ENCODE measurements at places on chromosomes 7 and 10.

GRCh38 chr10:29273478-29273877 lies 15.4 kb upstream of the LYZL1 start:
- no peak for DNase-seq

DNA sequence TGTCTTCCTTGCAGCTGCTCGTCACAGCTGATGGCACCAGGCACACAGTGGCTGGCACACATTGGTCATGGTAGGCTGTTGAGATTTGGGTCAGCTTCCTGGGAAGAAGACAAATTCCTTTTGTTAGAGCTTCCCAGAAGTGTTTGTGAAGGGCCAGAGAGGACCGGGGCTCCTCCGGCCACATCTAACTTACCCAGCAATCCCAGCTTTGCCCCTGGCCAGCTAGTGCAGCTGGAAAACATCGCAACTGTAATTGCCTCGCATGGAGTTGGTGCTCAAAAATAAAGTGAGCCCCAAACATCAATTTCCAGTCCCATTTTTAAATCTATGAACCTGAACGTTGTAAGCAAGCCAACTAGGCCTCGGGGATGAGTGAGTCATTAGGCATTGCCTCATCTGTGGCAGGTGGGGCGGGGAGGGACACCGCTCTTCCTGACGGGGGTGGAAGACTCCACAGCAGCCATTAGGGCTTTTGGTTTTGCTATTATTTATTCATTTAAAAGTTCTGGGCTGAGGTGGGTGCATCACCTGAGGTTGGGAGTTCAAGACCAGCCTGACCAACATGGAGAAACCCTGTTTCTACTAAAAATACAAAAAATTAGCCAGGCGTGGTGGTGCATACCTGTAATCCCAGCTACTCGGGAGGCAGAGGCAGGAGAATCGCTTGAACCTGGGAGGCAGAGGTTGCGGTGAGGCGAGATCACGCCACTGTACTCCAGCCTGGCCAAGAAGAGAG lies 12.4 kb downstream of the CPA5 start:
- DNase-seq = no peak

- no peak for DNase-seq
These were observed 31.6 kb downstream of the SLC16A12 start for GRCh38 chr10:89503652-89504370.

GRCh38 chr10:97821308-97822038 lies 28.2 kb upstream of the GOLGA7B start:
- no peak for DNase-seq

GRCh38 chr10:131928248-131929095 lies 27.7 kb downstream of the PPP2R2D start:
- DNase-seq = no peak

- DNase-seq = no peak
These were observed 371.9 kb upstream of the CHRM2 start for GRCh38 chr7:136496551-136496950.

- no peak for DNase-seq
These were observed 282.5 kb upstream of the NRP1 start for GRCh38 chr10:33616956-33617355.

DNA sequence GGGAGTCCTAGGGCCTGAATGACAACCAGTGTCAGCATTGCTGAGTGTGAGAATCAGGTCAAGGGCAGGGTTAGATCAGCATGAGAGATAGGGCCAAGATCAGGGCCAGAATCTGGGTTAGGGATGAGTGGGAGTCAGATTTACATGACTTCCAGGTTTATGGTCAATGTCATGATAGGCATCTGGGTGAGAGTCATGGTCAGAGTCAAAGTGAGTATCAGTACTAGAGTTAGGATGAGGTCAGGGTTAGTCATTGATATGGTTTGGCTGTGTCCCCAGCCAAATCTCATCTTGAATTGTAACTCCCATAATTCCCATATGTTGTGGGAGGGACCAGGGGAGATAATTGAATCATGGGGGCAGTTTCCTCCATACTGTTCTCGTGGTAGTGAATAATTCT lies 12.3 kb downstream of the MRPS24 start:
- no peak for DNase-seq

- DNase-seq = no peak
These were observed 124.8 kb downstream of the CNNM2 start for GRCh38 chr10:103042908-103043307.

DNA sequence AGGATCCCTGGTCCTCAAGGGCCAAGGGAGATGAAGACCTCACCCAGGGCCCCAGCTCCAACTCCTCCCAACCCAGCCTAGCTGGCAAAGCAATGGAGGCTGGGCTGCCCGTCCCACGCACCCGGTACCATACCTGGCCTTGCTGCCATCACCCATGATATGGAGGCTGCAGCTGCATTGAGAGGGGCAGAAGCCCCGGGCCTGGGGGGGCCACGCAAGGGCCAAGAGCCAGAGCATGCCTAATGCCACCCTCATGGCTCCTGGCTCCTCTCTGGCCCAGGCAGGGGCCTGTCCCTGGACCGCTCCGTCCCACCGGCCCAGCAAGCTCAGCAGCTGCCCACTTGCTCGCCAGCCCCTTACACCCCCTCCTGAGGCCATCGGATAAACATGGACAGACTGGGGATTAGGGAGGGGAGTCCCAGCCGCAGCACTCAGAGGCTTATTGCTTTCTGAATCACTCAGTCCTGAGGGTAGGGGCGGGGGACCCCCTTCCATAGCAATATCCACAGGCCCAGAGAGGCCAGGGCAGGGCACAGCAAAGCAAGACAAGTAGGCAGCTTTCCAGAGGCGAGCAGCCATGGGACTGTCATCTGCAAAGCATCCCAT lies at the start of gene LRIT1:
TSS of gene LRIT1 (minus strand) at position 362 of the 606 bp plus-strand sequence. CDS start at position 255, 107 bp downstream.
- DNase-seq = no peak

GRCh38 chr10:86711513-86712316 lies 43.4 kb downstream of the LDB3 start:
- no peak for DNase-seq

Data from hematopoietic multipotent progenitor cell treated with erythropoietin and hydrocortisone succinate and interleukin-3 and kit ligand, for 17 days (in vitro differentiated cells).